ENCODE measurements at places on chromosomes 13 and 19. TPM values are rescaled to one million over a fixed set of nuclear protein-coding genes. Genes with fewer than 3 reads are reported as not detected.

The FBXW9 gene
- total RNA-seq: 3.9 TPM

The ZNF100 gene
- 9.1 TPM for total RNA-seq

The TUBB4A gene
- not detected for total RNA-seq

The FOXA3 gene
- total RNA-seq: not detected

The PCDH17 gene
- 12.3 TPM for total RNA-seq

The LILRB2 gene
- total RNA-seq: 13.7 TPM

The RNF113B gene
- not detected for total RNA-seq

The KLK12 gene
- total RNA-seq: not detected

The KIR3DL2 gene
- not detected for total RNA-seq

The ASF1B gene
- 0.14 TPM for total RNA-seq

The BCL3 gene
- total RNA-seq: 77.9 TPM

The CPAMD8 gene
- 27.3 TPM for total RNA-seq

The FREM2 gene
- total RNA-seq: not detected

The ZNF134 gene
- 43.7 TPM for total RNA-seq

The ZNF780A gene
- total RNA-seq: 17.7 TPM

The FXYD7 gene
- not detected for total RNA-seq

The LILRA6 gene
- 5.2 TPM for total RNA-seq

The BST2 gene
- 113 TPM for total RNA-seq

The PLPP2 gene
- total RNA-seq: 1.6 TPM

The CERS1 gene
- total RNA-seq: 1.7 TPM

The SHD gene
- not detected for total RNA-seq

The EIF3K gene
- 302 TPM for total RNA-seq
